ENCODE measurements at places on chromosomes 6 and 20. TPM values are rescaled to one million over a fixed set of nuclear protein-coding genes. Genes with fewer than 3 reads are reported as not detected.
A peak's percentile ranks its signal among the peaks of the same experiment; 100 is the strongest.

The KHDC1L gene
- 0.83 TPM for polyA plus RNA-seq

The AIG1 gene
- polyA plus RNA-seq, result 47.9 TPM

- no peak for DNase-seq
Observed at GRCh38 chr6:110285306-110286060, 72.7 kb downstream of the METTL24 start.

DNA sequence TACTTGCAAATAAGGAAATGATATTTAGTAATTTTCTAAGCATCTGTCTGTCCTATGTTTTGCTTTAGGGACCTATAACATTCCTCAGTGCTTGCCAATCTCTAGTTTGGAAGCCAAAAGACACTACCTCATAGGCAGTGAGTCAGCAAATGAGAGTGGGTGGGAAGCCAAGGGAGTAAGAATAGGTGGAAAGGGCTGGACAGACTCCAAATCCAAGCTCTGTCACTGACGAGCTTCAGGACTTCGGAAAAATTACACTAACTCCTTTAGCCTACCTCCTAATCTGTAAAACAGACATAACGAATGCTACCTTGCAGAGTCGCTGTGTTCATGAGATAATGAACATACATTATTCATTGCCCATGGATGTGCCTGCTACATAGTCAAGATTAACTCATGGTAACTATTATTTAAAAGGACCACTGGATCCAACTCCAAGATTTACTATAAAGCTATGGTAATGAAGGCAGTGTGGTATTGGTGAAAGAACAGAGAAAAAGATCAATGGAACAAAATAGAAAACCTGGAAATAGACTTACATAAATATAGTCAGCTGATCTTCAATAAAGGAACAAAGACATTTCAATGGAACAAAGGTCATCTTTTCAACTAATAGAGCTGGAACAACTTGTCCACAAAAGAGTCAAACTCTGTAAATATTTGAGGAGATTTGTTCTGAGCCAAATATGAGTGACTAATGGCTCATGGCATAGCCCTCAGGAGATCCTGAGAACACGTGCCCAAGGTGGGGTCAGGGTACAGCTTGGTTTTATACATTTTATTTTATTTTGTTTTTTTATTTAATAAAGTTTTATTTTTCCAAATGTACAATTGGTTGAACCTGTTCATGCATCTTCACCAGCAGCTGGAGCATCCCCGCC lies 64.1 kb downstream of the FAM50B start:
- peak; percentile 51 for DNase-seq

DNA sequence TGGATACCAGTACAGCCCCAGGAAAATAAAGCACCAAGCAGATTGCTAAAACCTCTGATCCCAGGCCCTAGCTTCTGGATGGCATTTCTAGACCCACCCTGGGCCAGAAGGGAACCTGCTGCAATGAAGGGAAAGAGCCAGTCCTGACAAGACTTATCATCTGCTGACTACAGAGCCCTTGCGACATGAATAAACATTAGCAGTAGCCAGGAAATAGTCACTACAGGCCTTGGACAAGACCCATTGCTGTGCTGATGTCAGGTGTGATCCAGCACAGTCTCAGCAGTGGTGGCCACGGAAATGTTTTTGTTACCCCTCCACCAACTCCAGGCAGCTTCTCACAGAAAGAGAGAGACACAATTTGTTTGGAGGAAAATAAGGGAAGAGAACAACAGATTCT lies 399.3 kb downstream of the HAO1 start:
- no peak for DNase-seq

- peak; percentile 87 for DNase-seq
Observed at GRCh38 chr6:158559895-158560835, at the start of gene TMEM181. Gene TMEM181 (plus strand): TSS chr6:158560091. CDS start chr6:158560225, 134 bp downstream.

DNA sequence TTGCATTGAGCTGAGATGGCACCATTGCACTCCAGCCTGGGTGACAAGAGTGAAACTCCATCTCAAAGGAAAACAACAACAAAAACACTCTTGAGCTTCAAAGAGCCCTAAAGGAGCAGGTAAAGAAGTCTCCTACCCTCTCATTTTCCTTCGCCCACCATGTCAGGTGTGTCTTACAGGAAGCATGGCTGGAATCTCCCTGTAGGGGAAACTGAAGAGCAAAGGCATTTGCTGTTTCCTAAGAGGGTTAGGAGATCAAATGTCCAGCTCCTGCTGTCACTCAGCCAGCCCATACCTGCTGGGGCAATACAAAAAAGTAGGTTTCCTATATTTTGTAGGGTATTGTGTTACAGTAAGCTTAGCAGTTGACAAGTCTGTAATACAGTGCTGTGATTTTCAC lies 43.3 kb downstream of the SPATA2 start:
- no peak for DNase-seq

DNA sequence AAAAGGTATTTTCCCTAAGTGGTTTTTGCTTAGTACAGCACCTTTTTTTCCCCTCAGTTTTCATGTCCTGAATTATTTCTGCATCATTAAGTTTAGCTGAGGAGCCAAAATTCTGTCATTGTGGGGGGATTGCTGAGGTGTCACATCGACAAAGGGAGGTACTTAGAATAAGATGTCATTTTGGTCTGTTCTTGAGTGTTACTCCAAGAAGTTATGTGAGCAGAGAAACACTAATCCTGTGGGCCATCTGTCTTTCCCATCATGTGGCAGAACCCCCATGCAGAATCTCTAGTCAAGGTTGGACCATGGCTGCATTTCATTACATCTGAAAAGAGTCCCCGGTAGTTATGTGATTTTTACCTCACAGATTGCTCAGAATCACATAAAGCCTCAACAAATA lies 167.8 kb upstream of the CENPW start:
- DNase-seq, result peak; percentile 65

GRCh38 chr6:156419594-156419993 lies 357.6 kb upstream of the ARID1B start:
- no peak for DNase-seq

DNA sequence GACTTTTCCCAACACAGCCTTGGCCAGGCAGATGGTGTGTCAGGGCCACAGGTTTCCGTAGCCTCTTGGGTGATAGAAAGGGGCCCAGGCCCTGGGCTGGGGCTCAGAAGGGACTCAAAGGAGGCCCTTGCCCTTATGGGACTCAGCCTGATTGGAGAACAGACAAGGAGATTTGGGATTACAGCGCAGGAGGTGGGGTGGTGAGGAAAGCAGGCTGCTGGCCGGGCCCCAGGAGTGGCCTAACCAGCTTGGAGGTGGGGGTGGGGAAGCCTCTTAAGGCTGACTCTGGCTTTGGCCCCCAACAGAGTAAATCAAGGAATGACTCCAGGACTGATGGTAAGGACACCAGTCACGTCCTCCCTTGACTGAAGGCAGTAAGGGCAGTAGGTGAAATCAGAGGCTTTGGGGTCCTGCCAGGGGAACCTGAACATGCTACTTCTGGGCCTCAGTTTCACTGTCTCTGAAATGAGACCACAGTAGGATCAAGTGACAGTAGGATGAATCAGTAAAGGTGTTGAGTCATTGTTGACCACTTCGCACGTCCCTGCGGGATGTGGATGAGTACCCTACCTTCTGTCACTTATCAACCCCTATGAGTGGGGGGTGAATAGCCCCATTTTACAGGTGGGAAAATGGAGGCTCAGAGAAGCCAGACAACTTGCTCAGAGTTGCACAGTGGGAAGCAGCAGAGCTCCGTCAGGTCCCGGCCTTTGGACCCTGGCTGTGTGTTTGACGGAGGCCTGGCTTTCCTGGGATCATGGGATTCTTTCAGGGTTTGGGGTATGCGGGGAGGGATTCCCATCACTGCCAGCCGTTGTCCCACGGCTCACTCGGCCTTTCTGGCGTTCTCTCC lies 4.5 kb downstream of the SNAI1 start:
- no peak for DNase-seq

DNA sequence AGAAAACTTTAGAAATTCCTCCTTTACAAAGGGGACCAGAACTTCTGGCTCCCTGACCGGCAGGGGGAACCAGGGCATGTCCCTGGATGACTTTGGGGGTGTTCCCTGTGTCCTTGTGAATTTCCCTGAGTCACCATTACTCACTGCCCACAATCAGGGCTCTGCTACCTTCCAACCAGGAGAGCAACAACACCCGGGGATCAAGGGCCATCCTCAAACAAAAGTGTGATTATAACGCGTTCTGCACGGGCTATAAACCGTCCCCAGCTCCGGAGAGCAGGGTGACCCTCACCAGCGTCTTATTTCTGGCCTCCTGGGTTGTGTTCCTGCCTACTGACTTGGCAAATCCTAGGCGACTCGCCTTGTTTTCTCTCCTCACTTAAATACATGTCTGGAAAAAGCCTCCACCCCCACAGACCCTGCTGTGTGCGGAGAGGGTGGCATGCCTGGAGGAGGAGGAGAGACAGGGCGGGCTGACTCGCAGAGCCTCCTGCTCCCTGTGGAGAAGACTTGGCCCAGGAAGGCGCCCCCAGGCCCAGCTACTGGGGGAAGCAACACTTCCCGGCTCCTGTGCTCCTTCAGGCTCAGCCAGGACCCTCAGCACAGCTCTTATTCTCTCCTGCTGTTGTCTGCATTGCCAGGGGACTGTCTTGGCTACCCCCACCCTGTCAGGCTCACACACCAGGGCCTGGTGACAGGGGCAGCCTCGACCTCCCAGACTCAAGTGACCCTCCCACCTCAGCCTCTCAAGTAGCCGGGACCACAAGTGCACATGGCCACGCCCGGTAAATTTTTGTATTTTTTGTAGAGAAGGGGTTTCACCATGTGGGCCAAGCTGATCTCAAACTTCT lies 54.1 kb downstream of the FGD2 start:
- peak; percentile 37 for DNase-seq

- no peak for DNase-seq
Observed at GRCh38 chr6:12280902-12281301, 9.3 kb upstream of the EDN1 start.

- DNase-seq, result no peak
Observed at GRCh38 chr6:125924169-125924568, 32.4 kb upstream of the HINT3 start.

- DNase-seq, result no peak
Observed at GRCh38 chr6:165800337-165800736, 137.3 kb upstream of the PDE10A start.

- no peak for DNase-seq
Observed at GRCh38 chr6:82083646-82084045, 163.9 kb downstream of the IBTK start.

GRCh38 chr6:166109608-166110007 lies 58.0 kb downstream of the TBXT start:
- no peak for DNase-seq

- no peak for DNase-seq
Observed at GRCh38 chr20:33790566-33790965, 20.6 kb upstream of the CHMP4B start.

- DNase-seq, result no peak
Observed at GRCh38 chr6:90890683-90891330, 303.9 kb upstream of the MAP3K7 start.

- DNase-seq, result no peak
Observed at GRCh38 chr20:43787937-43788336, 61.1 kb upstream of the GTSF1L start.
